RPMI8226 (cell line): ENCODE measurements at places on chromosomes 5 and 9.

- peak; percentile 32 for DNase-seq
Observed at GRCh38 chr9:93965830-93966577, 10.8 kb upstream of the BARX1 start.

DNA sequence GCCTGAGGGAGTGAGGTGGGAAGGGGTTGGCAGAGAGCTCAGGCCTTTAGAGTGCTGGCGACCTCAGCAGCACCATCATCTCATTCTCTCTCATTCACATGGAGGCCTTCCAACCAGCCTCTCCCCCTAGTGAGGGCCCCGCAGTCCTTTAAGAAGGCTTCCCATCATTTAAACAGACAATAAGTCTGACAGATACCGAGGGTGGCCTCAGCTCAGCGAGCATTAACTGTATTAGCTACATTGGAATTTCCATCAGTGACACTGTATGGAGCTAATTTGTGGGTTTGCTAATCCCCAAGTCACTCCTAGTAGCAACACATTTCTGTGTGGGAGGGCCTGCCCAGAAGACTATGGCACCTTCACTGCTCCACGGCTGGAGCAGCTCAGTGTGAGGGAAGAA lies 75.8 kb downstream of the INSYN2B start:
- DNase-seq, result no peak

DNA sequence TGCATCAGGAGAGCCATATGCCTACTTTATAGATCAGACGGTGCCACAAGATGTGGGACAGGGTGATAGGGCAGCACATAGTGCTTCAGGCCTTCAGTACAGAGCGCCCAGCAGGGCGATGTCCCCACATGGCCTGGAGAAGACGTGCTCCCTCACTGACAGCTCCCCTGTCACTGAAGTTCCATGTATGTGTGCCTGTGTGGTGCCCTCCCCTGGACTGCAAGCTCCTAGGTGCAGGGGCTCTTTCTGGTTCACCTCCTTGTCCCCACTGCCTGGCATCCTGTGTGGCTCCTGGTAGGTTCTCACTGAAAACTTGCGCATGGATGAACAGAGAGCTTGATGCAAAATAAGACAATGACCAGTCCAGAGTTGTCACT lies 233.1 kb downstream of the GADD45G start:
- DNase-seq, result no peak

GRCh38 chr9:14366076-14366475 lies 52.1 kb upstream of the NFIB start:
- DNase-seq, result no peak

GRCh38 chr9:105204416-105204815 lies 40.0 kb upstream of the SLC44A1 start:
- no peak for DNase-seq

GRCh38 chr5:148438933-148439332 lies 55.2 kb downstream of the FBXO38 start:
- no peak for DNase-seq

- no peak for DNase-seq
Observed at GRCh38 chr5:137563646-137564397, 64.7 kb upstream of the SPOCK1 start.

GRCh38 chr5:15009420-15009819 lies 137.8 kb upstream of the ANKH start:
- peak; percentile 32 for DNase-seq

GRCh38 chr9:135240871-135241311 lies 153.4 kb downstream of the OLFM1 start:
- no peak for DNase-seq

GRCh38 chr5:152649609-152650008 lies 244.5 kb upstream of the NMUR2 start:
- DNase-seq, result no peak

DNA sequence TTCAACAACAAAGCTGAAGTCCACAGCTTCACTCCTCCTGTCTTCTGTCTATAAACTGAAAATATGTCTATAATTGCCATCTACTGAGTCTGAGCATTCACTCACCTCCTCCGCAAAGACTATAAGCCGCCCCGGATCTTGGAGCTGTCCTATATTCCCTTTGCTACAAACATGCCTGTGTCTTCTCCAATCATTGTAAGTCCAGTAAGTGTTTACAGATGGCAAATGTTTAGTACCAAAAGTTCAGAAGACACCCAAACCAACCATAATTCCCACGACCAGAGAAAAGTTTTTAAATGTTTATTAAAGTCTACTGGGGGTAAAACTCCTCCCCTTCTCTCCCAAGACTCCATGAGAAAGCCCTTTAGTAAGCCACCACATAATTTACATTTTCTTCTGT lies 80.9 kb downstream of the EBF1 start:
- no peak for DNase-seq

- DNase-seq, result no peak
Observed at GRCh38 chr9:22067196-22067595, 58.1 kb upstream of the CDKN2B start.

DNA sequence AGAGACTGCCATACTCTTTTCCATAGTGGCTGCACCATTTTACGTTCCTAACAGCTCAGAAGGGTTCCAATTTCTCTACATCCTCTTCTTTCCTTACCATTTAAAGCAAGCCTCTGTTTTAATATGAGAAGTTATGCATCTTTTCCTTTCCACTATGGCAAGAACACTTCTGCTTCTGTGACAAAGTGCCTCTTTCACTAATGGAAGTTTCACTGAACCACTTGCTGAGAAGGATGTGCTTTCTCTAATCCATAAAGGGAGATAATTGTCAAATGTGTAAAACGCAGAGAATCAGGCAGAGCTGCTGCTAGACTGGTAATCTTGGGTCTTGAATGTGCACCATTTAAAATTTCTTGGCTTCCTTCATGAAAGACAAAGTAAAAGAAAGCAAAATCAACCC lies 131.6 kb downstream of the PJA2 start:
- DNase-seq, result no peak

DNA sequence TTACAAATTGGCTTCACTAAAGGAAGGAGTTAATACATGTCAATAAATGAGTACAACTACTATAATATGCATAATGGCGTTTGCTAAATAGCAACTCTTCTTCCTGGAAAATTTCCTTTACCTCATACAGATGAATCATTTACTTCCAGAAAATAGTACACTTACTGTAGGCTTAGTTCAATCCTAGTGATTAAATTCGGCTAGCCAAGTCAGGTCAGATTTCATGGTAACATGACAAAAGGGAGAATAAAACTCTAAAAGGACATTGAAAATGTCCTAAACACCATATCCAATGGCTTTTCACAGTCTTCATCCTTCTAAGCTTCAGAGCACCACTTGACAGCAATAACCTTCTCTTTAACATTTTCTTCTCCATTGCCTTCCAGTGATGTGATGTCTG lies 42.1 kb upstream of the ZFAND5 start:
- DNase-seq, result no peak

- DNase-seq, result no peak
Observed at GRCh38 chr9:20770947-20771346, 86.9 kb downstream of the FOCAD start.

GRCh38 chr9:99385814-99386279 lies 163.8 kb downstream of the SEC61B start:
- DNase-seq, result no peak

DNA sequence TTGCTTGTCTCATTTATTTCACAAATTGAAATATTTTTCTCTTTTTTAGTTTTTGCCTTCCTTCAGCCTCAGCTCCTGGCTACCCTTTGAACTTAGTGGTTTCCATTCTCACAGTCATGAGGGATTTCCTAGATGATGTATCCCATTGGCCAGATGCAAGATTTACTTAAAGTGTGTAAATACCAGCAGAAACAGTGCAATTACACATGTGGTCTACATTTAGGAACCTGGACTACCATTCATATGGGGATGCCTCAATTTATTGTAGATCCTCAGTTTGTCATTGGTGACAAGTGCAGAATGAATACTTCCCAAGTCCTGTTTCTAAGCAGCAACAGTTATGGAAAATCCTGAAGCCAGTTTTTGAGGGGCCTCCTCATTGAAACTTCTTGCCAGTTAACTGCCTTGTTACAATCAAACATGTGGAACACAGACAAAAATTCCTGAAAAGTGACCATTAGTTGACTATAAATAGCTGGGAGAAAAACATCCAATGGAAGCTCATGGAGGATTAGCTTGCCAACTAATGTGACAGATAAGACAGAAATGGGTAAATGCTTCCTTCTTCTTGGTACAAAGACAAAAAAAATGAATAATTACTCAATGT lies 113.6 kb upstream of the FER start:
- DNase-seq, result no peak

- DNase-seq, result no peak
Observed at GRCh38 chr9:78167356-78167755, 68.5 kb upstream of the CEP78 start.

DNA sequence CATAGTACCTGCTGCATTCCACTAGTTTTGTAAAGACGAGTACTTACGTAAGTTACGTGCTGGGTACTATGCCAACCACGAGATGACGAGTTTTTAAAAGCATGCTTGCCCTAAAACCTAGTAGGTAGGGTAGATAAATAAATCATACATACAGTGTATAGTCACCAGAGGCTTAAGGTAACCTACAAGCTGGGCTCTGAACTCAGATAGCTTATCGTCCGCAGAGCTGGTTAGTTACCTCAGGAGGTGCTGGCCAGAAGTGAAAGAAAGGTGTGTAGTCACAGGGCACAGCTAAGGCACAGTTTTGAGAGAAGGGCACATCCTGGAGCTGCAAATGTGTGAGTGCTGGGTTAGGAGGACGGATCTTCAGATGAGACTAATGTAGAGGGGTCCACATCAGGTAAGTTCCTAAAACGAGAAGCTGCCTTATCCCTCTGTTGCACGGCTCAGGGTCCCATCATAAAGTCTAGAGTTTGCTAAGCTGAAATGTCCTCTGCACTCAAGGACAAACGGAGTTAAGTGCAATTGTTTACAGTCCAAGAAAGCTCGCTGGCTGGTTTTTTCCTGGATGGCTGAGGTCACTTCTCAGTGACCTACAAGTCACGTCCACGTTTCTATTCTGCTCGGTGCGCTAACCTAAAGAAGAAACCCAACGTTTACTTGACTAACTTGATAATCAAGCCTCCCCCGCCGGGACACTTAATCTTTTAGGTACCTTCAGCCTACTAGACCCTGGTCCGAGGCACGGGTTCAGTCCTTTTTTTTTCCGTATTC lies 1.1 kb upstream of the SNX24 start:
- no peak for DNase-seq

- DNase-seq, result no peak
Observed at GRCh38 chr5:143759396-143760130, 52.4 kb upstream of the HMHB1 start.
